ENCODE measurements at places on chromosomes 5 and 9.

- no peak for DNase-seq
These were observed 236.9 kb downstream of the GOLPH3 start for GRCh38 chr5:31937226-31937625.

- no peak for DNase-seq
These were observed 7.3 kb downstream of the CDC26 start for GRCh38 chr9:113267911-113268566.

DNA sequence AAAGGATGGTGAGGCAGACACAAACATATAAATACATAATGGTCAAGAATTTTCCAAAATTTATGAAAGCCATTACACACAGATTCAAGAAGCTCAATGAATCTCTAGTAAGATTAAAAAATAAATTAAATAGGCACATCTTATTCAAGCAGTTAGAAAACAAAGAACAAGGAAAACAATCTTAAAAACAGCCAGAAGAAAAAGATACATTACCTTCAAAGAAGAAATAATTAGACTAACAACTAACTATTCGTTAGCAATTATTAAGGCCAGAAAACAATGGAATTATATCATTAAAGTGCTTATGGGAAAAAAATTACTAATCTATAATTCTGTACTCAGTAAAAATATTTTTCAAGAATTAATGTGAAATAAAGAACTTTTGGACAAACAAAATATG, 593.1 kb downstream of the EBF1 start:
- DNase-seq, result no peak

DNA sequence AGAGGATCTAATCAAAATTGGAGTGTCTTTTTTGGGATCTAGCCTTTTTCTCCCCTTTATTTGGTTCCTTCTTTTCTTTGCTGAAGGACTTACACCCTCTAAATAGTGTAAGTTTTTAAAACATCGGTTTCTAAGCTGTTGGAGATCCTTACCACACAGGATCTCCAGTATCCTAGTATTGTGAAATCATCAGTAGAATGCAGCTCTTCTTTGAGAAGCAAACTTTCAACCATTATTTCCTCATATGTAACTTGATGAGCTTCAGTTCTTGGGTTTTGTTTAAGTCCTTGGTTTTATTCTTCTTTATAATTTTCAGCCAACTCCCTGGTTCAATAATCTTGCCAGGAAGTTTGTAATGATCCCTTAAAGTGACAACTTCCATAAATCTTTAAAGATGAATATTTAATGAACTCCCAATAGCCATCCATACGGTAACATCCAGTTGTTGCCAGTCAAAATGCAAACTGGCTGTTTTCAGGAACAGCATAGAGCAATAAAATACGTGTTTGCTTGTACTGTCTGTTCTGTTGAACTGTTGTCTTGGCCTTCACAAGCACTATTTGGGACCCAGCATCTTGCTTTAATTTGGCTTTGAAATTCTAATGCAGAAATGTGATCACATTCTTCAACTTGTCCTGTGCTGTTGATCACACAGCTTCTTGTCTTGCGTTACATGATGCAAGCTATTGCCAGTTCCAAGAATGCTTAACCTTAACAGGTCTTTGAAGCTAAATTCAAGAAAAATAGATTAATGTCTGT, 34.8 kb upstream of the TTC23L start:
- DNase-seq, result no peak
